Hippocampal formation (tissue), 2 donors: ENCODE measurements at places on chromosomes 1 and 21.
A peak's percentile ranks its signal among the peaks of the same experiment; 100 is the strongest.

GRCh38 chr1:40803447-40803846, 19.9 kb downstream of the KCNQ4 start:
- no peak for DNase-seq

DNA sequence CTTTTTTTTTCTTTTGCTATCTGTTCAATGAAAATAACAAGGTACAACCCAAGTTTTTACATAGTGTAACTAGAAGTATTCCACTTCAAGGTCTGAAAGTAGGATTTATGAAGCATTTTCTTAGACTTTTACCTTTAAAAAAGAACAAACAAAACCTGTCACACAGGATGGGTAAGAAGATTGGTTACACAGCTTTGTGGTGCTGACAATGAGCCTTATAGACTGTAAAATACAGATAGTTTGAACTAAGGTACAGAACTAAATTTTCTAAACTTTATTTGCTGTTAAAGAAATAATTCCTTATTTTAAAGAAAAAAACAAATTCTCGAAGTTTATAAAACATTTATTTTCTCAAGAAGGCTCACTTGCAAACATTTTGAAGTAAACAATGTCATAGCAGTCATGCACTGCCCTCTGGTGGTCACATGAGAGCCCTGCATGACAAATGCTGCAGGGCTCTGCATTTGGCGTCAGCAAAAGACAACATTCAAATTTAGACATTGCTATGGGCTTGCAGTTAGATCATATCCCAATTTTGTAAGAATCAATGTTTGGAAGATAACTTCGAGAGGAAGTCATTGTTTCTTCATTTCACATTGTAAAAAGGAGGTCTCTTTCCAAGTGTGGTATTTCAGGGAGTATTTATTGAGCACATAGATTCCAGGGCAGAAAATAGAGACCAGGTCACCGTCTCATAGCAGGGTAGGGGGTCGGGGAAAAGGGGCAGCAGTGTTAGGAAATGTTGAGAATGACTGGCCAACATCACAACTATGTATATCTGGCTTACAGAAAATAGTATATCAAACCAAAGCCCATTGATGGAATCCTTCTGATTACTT, 115.3 kb upstream of the FMN2 start:
- DNase-seq, result peak; percentile 30

DNA sequence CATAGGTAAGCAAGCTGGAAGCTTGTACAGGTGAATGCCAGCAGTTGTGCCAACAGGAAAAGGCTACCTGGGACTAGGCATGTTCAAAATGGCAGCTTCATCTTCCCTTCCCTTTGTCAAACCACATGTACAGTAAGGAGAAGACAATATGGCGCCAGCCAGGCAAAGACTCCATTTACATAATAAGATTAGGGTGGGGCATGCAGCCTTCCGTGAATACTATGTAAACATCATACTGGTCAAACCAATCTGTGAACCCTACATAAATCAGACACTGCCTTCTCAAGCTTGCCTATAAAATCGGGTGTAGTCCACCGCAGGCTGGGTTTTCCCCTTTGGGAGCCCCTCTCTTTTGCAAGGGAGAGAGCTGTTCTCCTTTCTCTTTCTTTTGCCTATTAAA, 24.6 kb downstream of the ATF3 start:
- no peak for DNase-seq

- DNase-seq, result no peak
Observed at GRCh38 chr1:32969566-32969965, 5.0 kb upstream of the RNF19B start.

- peak; percentile 65 for DNase-seq
Observed at GRCh38 chr1:166858726-166859419, 17.2 kb downstream of the TADA1 start.
